ENCODE measurements at places on chromosomes 3 and 15.

GRCh38 chr3:193974671-193975535 is 161.0 kb upstream of the HES1 start:
- DNase-seq, result no peak

- no peak for DNase-seq
These were observed 17.0 kb downstream of the PLCH1 start for GRCh38 chr3:155727836-155728235.

GRCh38 chr3:66949898-66950297 is 48.2 kb upstream of the KBTBD8 start:
- DNase-seq, result no peak

- DNase-seq, result no peak
These were observed 143.9 kb upstream of the UMPS start for GRCh38 chr3:124586126-124587052.

DNA sequence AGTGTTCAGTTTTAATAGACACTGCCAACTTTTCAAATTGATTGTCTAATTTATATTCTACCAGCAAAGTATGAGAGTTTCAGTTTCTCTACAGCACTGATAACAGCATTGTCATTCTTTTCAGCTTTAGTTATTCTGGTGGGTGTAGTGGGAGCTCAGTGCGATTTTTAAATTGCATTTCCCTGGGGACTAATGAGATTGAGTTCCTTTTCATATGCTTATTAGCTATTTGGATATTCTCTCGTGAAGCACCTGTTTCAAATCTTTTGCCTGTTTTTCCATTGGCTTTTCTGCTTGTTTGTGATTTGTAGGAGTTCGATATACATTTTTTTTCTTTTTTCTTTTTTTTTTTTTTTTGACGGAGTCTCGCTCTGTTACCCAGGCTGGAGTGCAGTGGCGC is 18.8 kb upstream of the IDH2 start:
- no peak for DNase-seq

DNA sequence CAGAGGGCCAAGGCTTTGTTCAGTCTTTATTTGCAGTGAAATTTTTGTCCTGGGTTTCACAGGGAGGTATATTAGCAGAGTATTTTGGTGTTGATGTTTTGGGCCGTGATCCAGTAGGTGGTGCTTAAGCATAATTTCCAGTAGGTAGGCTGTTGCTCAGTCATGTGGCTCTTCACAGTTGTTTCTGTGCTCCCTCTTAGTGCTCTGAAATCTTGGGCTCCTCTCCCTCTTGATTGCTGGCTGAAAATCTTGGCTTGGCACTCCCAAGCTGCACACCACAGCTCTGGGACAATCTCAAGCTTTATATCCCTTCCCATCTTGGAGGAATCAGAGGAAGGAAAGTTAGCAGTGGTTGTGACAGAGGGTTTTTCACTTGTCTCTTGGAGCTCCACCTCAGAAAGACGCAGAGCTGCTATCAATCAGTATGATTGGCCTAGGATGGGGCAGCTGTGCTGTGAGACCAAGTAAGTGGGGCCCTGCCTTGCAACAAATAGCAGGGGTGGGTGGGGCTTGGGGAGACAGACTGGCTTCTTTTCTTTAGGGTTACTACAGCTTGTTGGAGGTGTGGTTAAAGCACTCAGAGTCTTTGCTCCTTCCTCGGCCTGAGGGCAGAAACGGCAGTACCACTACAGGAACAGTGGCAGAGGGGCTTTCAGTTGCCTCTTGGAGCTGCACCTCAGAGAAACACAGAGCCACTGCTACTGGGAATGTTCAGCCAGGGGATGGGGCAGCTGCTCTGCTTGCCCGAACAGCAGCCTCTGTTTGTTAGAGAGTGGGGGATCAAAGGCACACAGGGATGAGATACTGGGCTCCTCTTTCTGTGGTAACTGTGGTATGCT is 627.0 kb downstream of the SI start:
- no peak for DNase-seq

GRCh38 chr3:9037144-9037711 is 74.0 kb upstream of the RAD18 start:
- DNase-seq, result no peak

- DNase-seq, result no peak
These were observed 184.4 kb upstream of the UMPS start for GRCh38 chr3:124545891-124546290.

DNA sequence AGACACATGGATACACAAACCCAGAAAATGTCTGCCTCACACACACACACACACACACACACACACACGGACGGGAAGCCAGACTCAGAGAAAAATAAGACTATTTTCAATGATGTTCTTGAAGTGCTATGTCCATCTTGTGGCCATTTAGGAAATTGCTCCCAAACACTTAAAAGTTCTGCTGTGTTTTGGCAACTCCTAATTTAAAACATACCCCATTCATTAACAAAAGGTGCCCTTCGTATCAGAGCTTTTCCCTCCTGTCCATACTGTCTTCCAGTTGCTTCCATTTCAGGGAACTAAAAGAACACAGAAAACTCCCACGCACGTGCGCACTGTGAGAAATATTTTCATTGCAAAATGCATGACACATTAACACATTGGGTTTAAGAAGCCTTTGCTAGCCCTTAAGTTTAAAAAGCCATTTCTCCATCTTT is 44.6 kb downstream of the SLC12A1 start:
- no peak for DNase-seq

DNA sequence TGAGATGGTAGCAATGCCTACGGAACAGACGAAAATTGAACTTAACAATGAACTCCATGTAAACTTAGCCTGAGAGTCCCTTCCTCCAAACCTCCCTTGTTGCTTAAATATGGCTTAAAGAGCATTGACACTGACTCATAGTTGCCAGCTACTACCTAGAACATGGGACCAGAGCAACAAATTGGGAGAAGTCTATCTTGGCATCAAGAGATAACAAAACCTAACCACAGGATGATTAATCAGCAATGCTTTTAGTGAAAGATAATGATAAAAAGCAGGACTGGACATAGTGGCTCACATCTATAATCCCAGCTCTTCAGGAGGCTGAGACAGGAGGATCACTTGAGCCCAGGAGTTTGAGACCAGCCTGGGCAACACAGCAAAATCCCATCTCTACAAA is 117.8 kb upstream of the MNS1 start:
- no peak for DNase-seq

- no peak for DNase-seq
These were observed 57.5 kb upstream of the ITGA11 start for GRCh38 chr15:68489421-68489820.

DNA sequence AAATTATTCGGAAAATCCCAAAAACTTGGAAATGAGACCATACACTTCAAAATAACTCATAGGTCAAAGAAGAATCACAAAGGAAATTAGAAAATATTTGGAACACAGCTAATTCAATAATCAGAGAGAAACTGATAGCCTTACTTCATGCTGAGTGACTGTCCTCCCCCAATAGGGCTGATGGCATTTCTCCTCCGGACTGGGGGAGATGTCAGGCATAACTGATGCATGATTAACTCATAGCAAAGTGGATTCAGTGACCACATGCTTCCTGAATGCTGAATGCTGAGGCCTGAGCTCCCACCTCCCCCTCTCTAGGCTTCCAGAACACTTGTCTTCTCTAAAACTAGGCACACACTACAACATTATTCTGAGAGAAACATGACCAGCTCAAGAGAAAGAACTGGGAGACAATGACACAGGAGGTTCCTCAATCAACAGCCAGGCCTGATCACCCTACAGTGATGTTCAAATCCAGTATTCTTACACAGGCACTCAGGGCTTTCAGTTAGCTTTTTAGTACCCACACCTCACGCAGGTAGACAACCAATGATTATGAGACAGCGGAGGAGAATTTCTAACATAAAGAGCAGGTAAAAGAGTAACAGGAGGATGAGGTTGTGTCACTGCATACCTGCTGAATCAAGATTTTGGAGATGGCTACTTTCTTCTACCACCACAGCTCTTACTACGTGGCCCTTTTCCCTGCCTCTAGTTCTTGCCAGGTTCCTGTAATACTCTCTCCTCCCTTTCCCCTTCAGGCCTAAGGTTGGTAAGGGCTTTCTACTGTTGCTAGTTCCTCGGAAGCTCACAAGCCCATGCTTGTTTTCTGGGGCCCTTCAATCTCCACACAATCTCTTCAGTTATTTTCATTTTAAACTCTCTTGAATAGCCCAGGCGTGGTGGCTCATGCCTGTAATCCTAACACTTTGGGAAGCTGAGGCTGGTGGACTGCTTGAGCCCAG is 96.1 kb downstream of the FMN1 start:
- no peak for DNase-seq

GRCh38 chr15:67322481-67322880 is 67.9 kb downstream of the IQCH start:
- no peak for DNase-seq

GRCh38 chr3:137514853-137515252 is 249.3 kb upstream of the SOX14 start:
- no peak for DNase-seq

GRCh38 chr3:161148832-161149475 is 43.8 kb upstream of the B3GALNT1 start:
- no peak for DNase-seq

DNA sequence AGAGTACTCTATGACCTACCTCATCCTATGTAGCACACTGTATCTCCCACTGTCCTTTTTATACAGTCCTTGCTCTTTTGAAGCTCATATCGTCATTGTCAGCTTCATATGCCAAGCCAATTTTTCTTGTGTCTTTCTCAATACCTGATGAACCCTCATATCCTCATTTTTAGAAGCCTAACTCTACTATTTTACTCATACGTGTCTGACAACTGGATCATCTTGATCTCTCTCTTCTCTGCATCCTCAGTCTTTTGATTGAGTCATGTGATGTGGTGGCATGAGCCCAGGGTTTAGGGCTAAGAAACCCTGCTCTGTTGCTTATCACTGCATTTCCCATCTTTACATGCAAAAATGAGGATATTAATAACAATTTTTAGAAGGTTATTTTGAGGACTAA is 352.0 kb downstream of the LPP start:
- no peak for DNase-seq

DNA sequence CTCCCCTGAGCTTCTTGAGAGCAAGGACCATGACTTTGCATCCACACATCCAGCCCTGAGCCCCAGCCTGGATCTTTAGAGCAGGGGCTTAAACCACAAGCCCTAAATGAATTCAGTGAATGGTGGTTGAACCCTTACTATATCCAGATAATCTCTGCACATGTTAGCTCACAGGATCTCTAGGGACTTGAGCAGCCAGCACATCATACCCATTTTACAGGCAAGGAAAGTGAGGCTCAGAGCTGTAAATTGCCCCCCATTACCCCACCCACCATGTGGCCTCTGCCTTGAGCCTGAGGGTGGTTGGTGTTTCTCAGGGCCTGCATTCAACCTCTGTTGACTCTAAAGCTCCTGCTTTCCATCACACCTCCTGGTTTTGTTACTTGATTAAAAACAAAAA is 27.6 kb downstream of the EAF1 start:
- no peak for DNase-seq

GRCh38 chr15:25175033-25175788 is 220.4 kb downstream of the SNRPN start:
- no peak for DNase-seq

DNA sequence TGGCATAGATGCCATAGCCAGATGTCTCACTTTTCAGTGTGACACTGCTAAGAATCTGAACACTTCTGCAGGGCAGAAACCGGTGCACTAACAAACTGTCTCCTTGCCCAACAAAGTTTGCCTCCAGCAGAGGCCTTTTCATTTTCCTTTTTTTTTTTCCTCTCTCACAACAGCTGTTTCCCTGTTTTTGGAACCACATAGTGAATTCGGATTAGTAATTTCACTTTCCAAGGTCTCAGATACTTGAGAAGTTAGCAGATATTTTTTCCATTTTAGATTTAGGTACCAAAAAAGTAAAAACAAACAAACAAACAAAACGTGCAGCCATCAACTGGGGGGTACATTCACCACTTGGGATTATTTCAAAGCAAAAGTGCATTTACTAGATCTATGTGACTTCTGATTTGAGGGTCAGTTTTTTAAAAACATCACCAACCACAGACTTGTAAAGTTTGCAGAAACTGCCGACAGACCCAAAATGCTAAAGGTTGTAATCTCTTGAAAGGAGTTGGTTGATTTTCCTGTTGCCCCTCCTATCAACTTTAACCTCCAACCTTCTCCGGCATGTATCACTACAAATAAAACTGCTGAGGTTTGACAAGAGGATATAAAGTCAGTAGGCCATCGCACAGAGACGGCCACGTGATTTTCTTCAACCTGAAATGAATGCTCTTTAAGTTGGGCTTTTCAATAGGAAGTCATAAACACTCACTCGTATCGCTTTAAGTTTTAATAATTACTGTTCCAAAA is 169.1 kb downstream of the CDIN1 start:
- DNase-seq, result no peak

- no peak for DNase-seq
These were observed 621.3 kb upstream of the EPHA6 start for GRCh38 chr3:96192966-96193550.

DNA sequence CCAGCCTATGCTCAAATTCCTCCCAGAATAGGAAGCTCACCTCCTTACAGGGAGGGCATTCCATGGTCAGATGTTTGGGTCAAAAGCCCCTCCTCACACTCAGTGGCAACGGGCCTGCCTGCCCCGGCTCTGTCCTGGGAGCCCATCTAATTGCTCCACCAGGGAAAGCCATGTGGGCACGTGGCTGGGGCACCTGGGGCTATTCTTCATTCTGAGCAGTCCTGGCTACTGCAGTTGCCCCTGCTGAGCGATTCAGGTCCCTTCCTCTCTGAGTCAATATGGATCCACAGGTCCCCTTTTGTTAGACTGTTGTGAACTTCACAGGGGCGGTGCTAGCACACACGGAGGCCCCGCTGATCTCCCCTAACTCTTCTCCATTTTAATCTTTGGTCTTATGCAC is 39.4 kb downstream of the TPRA1 start:
- DNase-seq, result no peak

DNA sequence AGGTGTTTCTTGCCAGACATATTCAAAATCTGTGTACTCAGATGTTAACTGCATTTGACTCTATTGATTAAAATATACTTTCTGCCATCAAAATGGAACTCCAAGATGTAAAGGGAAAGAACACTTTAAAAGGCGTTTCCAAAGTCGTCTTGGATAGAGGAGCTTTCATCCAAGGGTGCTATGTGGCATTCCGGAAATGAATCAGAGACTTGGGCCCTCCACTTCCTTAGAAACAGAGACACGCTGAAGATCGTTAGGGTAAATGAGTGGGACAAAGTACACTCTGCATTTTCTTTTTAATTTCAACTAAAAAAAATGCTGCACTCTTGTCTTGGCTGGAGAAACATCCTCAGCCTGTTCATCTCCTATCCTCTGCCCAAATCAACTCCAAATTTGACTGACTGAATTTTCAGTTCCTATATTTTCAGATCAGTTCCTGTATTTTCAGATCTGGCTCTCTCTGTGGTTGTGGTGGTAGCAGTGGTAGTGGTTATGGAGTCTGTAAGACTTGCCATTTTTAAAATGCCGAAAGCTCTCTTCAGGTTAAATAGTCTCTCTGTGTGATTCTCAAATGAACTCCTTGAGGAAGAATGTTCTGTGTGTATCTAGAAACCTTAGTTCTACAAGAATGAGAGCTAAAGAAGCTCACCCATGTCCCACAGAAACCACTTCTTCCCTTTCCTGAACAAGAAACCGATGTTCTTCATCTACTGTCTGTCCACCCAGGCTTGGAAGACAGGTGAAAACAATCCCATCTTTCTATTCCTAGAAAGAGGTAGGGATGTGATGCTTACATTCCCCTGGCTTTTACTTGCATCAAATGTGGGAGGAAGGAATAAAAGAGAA is 156.8 kb upstream of the ICE2 start:
- no peak for DNase-seq

GRCh38 chr3:175432376-175433025 is 573.4 kb downstream of the NAALADL2 start:
- no peak for DNase-seq
